Bladder microvascular endothelial cell (primary cell): ENCODE measurements at places on chromosomes 2 and 18. TPM values are rescaled to one million over a fixed set of nuclear protein-coding genes. Genes with fewer than 3 reads are reported as not detected.

Gene NYAP2
- not detected in 2 replicates for total RNA-seq

Gene SALL3
- total RNA-seq = not detected in 2 replicates

Gene BOK
- total RNA-seq = 34.8 and 102 TPM in 2 replicates

Gene CFC1
- total RNA-seq = not detected in 2 replicates

Gene EPB41L3
- total RNA-seq = 15.4 and 27.3 TPM in 2 replicates

Gene CTAGE1
- total RNA-seq = not detected in 2 replicates

Gene PAX8
- total RNA-seq = 0.16 and 0.31 TPM in 2 replicates

Gene IL1A
- total RNA-seq = 0.13 and 0.32 TPM in 2 replicates

Gene NAT8
- total RNA-seq = not detected in 2 replicates
